ENCODE measurements at places on chromosomes 7 and 10.

GRCh38 chr7:111741811-111742240, 179.5 kb upstream of the IMMP2L start:
- peak; percentile 16 for DNase-seq

DNA sequence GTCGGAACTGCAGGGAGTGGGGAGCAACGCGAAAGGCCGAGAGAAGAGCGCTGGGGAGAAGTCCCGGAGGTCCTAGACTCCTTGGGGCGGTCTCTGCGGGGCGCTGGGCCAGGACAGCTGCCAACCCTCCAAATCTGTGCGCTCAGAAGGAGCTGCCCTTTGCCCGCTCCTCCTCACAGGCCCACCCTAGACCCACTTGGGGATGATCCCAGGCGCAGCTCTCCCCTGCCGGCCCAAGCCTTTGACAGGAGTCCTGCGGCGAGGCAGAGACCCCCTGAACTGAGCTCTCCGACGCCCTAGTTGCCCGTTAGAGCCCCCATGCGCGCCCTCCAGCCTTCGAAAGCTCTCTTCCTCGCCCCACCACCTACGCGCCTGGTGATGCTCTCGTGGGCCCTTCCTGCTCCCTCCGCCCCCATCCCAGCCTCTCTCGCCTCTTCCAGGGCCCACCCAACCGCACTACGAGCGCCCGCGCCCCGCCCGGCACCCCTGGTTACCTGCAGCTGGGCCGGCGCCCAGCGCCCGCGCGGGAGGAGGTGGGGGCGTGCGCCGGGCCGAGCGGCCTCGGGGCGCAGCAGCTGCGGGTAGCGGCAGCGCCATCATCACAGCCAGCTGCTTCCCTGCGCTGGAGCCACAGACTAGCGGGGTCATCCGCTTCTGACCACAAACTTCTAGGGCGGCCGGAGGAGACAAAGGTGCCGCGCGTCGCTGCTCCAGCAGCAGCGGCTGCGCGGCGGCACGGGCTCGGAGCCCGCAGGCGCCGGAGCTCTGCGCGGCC, 353.4 kb downstream of the DNAJB6 start:
- no peak for DNase-seq

- no peak for DNase-seq
Measured at GRCh38 chr10:62106929-62107519, 161.6 kb downstream of the RTKN2 start.

DNA sequence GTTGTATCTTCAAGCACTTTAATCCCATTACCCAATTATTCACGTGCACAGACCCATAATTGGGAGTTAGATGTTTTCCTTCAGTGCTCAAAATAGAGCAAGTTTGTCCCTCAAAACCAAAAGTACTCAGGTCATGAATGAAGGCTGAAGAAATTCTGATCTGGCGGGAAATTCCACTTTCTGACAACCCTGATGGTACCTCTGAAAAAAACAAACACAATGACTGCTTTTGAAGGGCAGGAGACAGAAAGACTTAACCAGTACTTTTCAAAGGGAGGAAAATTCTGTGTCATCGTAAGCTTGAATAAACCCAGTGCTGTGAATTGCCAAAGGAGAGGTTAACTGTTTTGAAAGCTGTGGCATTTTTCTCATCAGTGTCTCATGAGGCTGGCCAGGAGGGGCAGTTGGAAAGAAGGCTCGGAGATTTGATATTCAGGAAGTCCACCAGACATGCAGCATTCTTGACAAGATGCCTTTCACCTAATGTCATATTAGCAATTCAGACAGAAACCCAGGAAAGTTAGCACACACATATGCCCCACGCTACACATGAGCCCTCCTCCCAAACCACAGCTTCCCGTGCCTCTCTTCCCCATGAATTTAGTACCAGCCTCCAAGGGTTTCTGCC, 347.0 kb downstream of the KCNMA1 start:
- no peak for DNase-seq

DNA sequence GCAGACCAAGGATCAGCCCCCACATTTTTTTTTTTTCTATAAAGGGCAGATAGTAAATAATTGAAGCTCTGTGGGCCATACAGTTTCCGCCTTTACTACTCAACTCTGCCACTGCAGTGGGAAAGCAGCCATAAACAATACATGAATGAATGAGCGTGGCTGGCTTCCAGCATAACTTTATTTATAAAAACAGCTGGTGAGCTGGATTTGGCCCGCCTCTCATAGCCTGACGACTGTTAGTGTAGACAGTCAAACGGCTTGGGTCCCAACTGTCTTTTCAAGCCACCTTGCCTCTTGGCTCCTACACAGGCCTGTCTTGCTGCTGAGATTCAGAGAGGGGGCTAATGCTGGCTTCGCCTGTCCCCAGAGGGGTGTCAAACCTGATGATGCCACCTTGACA, 169.8 kb upstream of the GPR26 start:
- DNase-seq = no peak

DNA sequence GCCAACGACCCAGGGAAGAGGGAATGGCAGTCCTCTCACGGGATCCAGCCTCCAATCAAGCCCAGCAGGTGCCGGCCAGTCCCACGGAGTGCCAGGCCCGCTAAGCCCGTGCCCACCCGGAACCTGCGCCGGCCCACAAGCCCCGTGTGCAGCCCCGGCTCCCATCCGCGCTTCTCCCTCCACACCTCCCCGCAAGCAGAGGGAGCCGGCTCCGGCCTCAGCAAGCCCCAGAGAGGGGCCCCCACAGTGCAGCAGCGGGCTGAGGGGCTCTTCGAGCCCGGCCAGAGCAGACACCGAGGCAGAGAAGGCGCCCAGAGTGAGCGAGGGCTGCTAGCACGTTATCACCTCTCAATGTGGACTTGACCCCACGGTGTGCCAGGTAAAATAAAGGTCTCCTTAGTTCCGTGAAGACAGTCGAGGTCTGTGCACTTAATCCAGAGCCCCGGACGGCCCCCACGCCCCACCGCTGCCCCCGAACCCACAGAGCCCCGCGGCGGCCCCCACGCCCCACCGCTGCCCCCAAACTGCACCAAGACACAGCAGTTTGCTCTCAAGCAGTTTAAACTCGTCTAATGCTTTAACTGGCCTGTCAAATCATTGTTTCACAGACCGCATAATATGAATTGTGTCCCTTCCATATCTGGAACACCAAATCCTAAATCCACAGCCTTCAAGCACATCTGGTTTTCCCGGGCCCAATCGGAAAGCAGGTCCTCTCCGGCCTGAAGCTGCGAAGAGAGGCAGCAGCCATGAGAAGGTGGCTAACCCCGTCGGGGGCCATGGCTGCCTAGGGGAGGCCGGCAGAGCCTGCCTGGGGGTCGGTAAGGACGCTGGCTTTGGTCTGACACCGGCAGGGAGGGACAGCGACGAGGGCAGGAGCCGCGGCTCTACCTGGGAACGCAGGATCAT, 307.8 kb downstream of the PTPRN2 start:
- DNase-seq = no peak

GRCh38 chr10:62817121-62817765, 1.1 kb upstream of the EGR2 start:
- DNase-seq = peak; percentile 61

- DNase-seq = no peak
Measured at GRCh38 chr7:158103378-158103777, 484.2 kb downstream of the PTPRN2 start.

GRCh38 chr10:88744002-88744401, 15.8 kb upstream of the LIPN start:
- no peak for DNase-seq

DNA sequence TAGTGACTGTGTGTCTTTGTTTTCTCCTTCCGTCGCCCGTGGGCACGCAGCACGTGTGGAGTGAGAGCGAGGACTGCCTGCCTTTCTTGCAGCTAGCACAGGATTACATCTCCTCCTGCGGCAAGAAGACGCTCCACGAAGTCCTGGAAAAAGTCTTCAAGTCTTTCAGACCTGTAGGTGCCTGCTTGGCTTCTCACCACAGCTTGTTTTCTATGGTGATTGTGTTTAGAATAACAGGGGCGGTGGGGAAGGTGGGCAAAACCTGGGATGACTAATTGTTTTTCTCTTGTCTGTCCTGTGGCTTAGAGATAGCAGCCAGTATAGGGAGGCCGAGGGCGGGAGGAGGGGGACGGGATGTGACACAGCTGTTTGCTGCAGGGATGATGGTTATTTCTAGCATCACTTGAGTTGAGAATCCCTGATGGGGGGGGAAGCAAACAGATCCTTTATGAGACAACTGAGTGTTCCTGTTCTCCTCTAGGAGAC, 11.4 kb downstream of the MTURN start:
- no peak for DNase-seq

DNA sequence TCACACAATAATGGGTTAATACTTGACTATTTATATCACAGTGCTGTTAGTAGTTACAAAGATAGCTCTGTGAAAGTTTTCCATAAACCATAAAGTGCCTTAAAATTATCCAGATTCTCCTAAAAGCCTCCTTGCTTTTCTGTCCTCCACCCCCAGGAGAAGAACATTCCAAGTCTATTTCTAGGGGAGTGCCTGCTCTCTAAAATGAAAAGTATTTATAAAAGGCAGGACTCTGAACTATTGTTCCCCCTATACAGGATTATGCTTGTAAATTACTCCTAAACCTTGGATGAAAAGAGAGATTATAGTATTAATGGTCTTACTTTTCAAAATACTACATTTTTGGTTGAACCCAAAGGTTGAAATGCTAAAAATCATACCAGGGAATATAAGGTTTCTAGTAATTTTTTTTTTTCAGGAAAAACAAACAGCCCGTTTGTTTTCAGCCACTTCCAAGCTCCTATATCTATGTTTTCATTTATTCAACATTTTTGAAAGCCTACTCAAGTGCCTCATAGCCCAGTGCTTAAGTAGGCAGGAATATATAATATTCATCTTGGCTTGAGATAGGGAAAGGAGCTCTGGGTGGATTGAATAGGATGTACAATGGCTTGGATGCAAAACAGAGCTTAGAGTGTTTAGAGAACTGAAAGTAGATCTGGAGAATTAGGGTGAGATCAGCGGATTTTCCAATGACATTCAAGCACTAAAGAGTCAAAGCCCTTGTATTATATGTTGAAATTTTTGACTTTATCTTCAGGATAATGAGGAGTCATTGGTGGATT, 320.7 kb downstream of the GPR37 start:
- no peak for DNase-seq
